ENCODE measurements at places on chromosomes 16 and 17.

DNA sequence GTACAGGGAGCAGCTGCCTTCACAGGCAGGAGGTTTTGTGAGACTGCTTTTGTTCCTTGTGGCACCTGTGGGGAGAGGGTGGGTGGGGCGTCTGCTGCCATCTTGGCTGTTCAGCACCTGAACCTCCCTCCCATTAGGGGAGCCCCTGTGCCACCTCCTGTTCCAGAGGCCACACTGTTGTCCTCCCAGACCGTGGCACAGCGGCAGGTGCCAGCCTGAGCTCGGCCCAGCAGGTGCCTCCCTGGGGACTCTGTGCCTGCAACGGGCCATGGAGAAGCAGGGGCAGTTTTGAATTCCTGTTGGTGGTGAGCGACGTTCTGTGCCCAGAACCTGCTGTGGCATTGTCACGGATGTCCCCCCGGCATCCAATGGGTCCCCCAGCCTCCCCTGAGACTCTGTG, 9.9 kb downstream of the LGALS3BP start:
- DNase-seq: no peak

DNA sequence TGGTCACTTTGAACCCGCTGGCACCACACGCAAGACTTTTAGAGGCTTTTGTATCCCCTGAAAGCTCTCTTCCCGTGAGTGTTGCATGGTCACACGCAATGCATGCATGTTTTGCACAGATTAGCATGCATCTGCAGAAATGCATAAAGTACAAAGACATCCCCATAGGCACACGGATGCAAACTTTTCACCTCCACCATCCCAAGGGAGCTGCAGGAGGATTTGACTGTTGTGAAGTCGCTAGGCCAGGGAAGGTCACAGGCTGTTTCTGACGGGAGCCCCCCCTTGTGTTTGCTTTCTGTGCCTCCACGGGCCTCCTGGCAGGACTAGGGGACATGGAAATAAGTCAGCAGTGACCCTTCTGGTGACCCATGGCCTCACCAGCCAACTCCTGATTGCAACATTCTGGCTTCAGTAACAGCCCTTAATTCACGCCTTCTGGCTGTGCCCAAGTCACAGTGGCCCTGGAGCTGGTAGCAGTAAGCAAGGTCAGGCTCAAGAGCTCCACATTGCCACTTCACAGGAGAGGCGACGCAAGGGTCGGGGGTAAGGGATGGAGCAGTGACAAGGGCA, 45.1 kb downstream of the SOX9 start:
- DNase-seq: no peak

DNA sequence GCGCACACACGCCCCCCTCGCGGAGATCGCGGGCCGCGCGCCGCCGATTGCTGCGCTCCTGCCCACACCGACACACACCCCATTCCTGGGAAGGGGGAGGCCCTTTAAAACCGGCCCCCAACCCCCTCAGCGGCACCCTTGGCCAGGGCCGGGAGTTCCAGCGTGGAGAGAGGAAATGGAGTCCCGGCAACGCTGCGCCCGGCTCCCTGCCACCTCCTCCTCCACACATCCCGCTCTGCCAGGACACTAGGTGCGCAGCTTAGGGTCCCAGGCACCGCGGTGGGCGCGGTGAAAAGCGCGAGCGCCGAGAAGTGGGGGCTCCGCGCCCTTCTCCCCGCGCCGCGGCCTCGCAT, 397 bp downstream of the CDC42EP4 start:
- no peak for DNase-seq

- DNase-seq: no peak
Observed at GRCh38 chr16:5504064-5504781, 406.6 kb upstream of the EEF2KMT start.

DNA sequence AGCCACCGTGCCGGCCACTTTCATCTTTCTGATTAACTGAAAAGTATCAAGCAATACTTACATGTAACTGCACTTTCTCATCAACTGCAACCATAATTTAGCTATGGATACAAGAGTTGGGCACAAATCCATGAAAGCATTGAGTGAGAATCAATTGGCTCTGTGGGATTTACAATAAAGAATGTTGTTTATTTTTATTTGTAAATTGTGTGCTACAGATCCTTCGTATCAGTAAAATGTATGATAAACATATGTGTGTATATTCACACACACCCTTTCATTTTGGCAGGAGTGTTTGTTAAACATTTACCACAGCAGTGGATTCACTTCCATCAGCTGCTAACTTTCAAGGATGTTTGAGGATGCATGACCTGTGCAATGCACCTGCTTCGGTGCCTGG, 411.0 kb downstream of the WWOX start:
- DNase-seq: no peak

GRCh38 chr17:77436058-77436442, 295.3 kb downstream of the SEC14L1 start:
- no peak for DNase-seq
